ENCODE measurements at places on chromosomes 4 and X. TPM values are rescaled to one million over a fixed set of nuclear protein-coding genes. Genes with fewer than 3 reads are reported as not detected.

- H3K4me3 ChIP-seq = no peak overlapping the region
- H3K36me3 ChIP-seq = no peaks in the 10 kb centered on the region
- ATAC-seq = no peak
- peaks cover 6% of the 10 kb centered on the region for H3K4me1 ChIP-seq
Observed at GRCh38 chr4:6115342-6115741, 85.0 kb downstream of the JAKMIP1 start.

DNA sequence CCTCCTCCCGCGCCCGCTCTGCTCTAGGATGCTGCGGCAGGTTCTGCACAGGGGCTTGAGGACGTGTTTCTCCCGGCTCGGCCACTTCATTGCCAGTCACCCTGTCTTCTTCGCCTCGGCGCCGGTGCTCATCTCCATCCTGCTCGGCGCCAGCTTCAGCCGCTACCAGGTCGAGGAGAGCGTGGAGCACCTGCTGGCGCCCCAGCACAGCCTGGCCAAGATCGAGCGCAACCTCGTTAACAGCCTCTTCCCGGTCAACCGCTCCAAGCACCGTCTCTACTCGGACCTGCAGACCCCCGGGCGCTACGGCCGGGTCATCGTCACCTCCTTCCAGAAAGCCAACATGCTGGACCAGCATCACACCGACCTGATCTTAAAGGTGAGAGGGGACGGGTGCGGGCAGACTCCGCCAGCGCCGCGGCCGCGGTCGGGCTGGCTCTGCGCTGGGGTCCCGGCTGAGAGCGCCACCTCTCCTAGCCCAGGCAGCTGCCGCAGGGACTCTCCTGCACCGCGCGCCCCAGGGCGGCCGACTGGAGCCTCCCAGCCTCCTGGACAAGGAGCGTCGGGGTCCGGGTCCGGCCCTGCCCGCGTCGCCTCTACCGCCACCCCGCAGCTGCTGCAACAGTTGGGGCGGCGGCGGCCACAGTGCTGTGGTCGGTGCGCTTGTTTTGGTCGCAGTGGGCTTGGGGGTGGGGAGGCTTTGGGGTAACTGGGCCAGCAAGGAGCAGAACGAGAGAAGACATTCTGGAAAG, at the start of gene PTCHD1:
Gene PTCHD1 (plus strand): TSS at position 2 of the 752 bp plus-strand sequence. CDS start 27 bp downstream, at position 29.
- no peak within 1 kb of the TSS for H3K27ac ChIP-seq
- no peaks in the 10 kb centered on the region for H3K36me3 ChIP-seq
- H3K4me1 ChIP-seq = no peaks in the 10 kb centered on the region
- H3K4me3 ChIP-seq = no peak within 1 kb of the TSS
- peaks cover 23% of the 10 kb centered on the region for H3K27me3 ChIP-seq

GRCh38 chr4:57151481-57151880, 41.3 kb upstream of the IGFBP7 start:
- no peaks in the 10 kb centered on the region for H3K4me1 ChIP-seq
- ATAC-seq = no peak
- peaks cover 32% of the 10 kb centered on the region for H3K27me3 ChIP-seq
- H3K27ac ChIP-seq = no peak overlapping the region
- H3K4me3 ChIP-seq = no peak overlapping the region
- no peaks in the 10 kb centered on the region for H3K36me3 ChIP-seq

- H3K27ac ChIP-seq = no peak overlapping the region
- no peak overlapping the region for H3K4me3 ChIP-seq
- peaks cover 9% of the 10 kb centered on the region for H3K27me3 ChIP-seq
- H3K4me1 ChIP-seq = no peaks in the 10 kb centered on the region
- no peak for ATAC-seq
Observed at GRCh38 chrX:140040386-140040785, 75.1 kb upstream of the CXorf66 start.

GRCh38 chr4:119040694-119041185, 94.9 kb upstream of the MYOZ2 start:
- H3K27ac ChIP-seq = no peak overlapping the region
- peaks cover 4% of the 10 kb centered on the region for H3K4me1 ChIP-seq
- no peaks in the 10 kb centered on the region for H3K36me3 ChIP-seq

- no peak overlapping the region for H3K27ac ChIP-seq
- no peaks in the 10 kb centered on the region for H3K36me3 ChIP-seq
- H3K4me3 ChIP-seq = no peak overlapping the region
- ATAC-seq = no peak
- no peaks in the 10 kb centered on the region for H3K27me3 ChIP-seq
- H3K4me1 ChIP-seq = peaks cover 4% of the 10 kb centered on the region
Observed at GRCh38 chrX:37783305-37783704, 3.4 kb downstream of the CYBB start.

The MTTP gene
- not detected for total RNA-seq

The GAB3 gene
- total RNA-seq = 13.5 TPM

The XKRX gene
- 0.34 TPM for total RNA-seq

Data from activated T-helper 17 cell treated with anti-CD3 and anti-CD28 coated beads, Interleukin-2, amount 50 U/mL, for 72 hours (primary cell).